CD8-positive, alpha-beta memory T cell (primary cell): ENCODE measurements at places on chromosomes 13 and 19. TPM values are rescaled to one million over a fixed set of nuclear protein-coding genes. Genes with fewer than 3 reads are reported as not detected.

- no peak overlapping the region for H3K27ac ChIP-seq
- no peaks in the 10 kb centered on the region for H3K4me1 ChIP-seq
- no peak for DNase-seq
- no peaks in the 10 kb centered on the region for H3K27me3 ChIP-seq
Measured at GRCh38 chr13:72890546-72890945, 108.6 kb downstream of the PIBF1 start.

DNA sequence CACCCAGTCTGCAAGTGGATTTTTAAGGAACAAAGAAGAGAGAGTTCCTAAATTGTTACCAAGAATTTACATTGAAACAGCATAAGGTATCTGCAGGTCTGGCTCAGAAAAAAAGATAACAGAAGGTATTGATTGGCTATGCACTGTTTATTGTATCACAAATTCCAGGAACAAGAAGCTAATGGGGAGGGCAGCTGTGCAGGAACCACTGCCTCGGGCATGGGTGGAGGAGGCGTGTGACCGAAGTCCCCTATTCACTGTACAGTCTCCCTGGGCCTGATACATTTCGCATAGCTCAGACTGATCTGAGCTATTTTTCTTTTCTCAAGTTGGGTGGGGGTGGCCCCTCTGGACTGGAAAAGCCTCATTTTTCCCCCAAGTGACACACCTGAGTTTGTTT, 11.7 kb downstream of the NECTIN2 start:
- H3K4me1 ChIP-seq, result no peaks in the 10 kb centered on the region
- no peaks in the 10 kb centered on the region for H3K27me3 ChIP-seq
- H3K36me3 ChIP-seq, result no peaks in the 10 kb centered on the region
- no peak overlapping the region for H3K4me3 ChIP-seq
- DNase-seq, result no peak
- H3K27ac ChIP-seq, result no peak overlapping the region

DNA sequence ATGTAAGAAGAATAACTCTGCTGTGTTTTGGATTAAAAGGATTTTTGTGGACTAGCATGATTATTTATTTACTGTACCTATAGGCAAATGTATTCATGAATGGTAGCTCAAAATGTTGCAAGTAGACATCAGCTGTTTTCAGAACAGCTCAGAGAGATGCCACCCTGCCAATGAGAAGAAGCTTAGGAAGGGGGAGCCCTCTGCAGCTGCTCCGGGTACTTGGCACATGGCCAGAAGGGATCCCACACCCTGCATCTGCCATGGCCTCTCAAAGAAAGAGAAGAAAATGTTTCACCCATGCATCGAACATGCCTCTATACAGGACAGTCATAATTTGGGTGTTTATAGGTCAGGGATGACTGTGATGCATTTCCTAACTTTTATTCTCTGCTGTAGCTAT, 30.5 kb upstream of the MBNL2 start:
- H3K4me3 ChIP-seq, result no peak overlapping the region
- H3K36me3 ChIP-seq, result no peaks in the 10 kb centered on the region
- no peak overlapping the region for H3K27ac ChIP-seq
- no peaks in the 10 kb centered on the region for H3K4me1 ChIP-seq
- H3K27me3 ChIP-seq, result no peaks in the 10 kb centered on the region

Gene SPTBN4
- total RNA-seq, result 0.49 TPM

Gene PEX11G
- total RNA-seq, result 0.95 TPM

DNA sequence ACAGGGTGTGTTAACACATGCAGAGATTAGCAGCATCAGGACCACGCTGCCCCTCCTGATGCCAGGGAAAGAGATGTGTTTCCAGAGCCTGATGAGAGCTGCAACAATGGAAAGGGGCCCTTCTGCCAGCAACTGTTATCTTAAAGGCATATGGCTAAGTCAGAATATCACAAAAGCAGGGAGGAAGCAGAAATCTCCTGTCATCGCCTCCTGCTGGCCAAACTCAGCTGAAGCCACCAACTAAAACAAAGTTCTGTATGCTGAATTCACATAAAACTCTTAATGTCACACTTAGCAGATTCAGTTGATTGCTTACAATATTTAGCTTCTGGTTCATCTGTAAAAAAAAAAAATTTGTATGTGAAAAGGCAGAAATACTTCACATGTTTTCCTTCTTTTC, 178.2 kb downstream of the GPC5 start:
- H3K4me3 ChIP-seq, result no peak overlapping the region
- H3K4me1 ChIP-seq, result no peaks in the 10 kb centered on the region
- H3K27ac ChIP-seq, result no peak overlapping the region
- no peaks in the 10 kb centered on the region for H3K36me3 ChIP-seq
- DNase-seq, result no peak

DNA sequence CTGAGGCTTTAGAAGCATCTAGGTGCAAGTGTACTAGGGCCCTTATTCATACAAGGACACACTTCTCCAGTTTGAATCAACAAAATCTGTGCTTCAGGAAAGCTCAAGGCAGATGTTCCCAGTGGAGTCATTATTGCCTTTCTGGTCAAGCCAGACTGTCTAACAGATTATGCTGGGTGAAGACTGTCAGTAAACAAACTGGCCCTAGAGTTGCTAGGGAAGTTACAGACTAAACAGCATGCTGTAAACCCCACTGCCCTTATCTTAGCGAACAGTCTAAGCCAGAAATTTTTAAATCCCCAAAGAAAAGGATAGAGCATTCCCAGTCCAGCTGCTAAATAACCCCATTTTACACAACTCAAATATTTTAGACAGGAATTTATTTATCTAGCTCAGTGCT, 1701.3 kb upstream of the PRR20A start:
- no peak for DNase-seq
- no peaks in the 10 kb centered on the region for H3K4me1 ChIP-seq
- H3K4me3 ChIP-seq, result no peak overlapping the region
- H3K27me3 ChIP-seq, result no peaks in the 10 kb centered on the region
- H3K27ac ChIP-seq, result no peak overlapping the region

- H3K4me3 ChIP-seq, result no peak overlapping the region
- H3K4me1 ChIP-seq, result peaks cover 7% of the 10 kb centered on the region
- no peak for DNase-seq
- no peaks in the 10 kb centered on the region for H3K36me3 ChIP-seq
Measured at GRCh38 chr13:39597838-39598237, 5.2 kb downstream of the LHFPL6 start.

Gene NMRK2
- total RNA-seq, result not detected

Gene TBC1D17
- 31.7 TPM for total RNA-seq

Gene MAP4K1
- total RNA-seq, result 162 TPM

- H3K27me3 ChIP-seq, result no peaks in the 10 kb centered on the region
- no peaks in the 10 kb centered on the region for H3K36me3 ChIP-seq
- H3K4me3 ChIP-seq, result no peak overlapping the region
- no peaks in the 10 kb centered on the region for H3K4me1 ChIP-seq
- H3K27ac ChIP-seq, result no peak overlapping the region
- no peak for DNase-seq
Measured at GRCh38 chr13:80196756-80197155, 144.2 kb downstream of the SPRY2 start.

- no peak overlapping the region for H3K4me3 ChIP-seq
- no peaks in the 10 kb centered on the region for H3K27me3 ChIP-seq
- no peak for DNase-seq
- no peak overlapping the region for H3K27ac ChIP-seq
- H3K4me1 ChIP-seq, result no peaks in the 10 kb centered on the region
Measured at GRCh38 chr13:103557878-103558277, 491.7 kb upstream of the SLC10A2 start.

GRCh38 chr13:25633093-25633492, 261.3 kb downstream of the ATP8A2 start:
- H3K27me3 ChIP-seq, result no peaks in the 10 kb centered on the region
- H3K4me3 ChIP-seq, result no peak overlapping the region
- H3K27ac ChIP-seq, result no peak overlapping the region
- no peaks in the 10 kb centered on the region for H3K36me3 ChIP-seq

Gene KLHL1
- not detected for total RNA-seq

GRCh38 chr13:28251466-28251865, 113.1 kb downstream of the PAN3 start:
- no peaks in the 10 kb centered on the region for H3K27me3 ChIP-seq
- H3K4me3 ChIP-seq, result no peak overlapping the region
- H3K27ac ChIP-seq, result no peak overlapping the region
- peaks cover 3% of the 10 kb centered on the region for H3K36me3 ChIP-seq

Gene NCAN
- 0.04 TPM for total RNA-seq

DNA sequence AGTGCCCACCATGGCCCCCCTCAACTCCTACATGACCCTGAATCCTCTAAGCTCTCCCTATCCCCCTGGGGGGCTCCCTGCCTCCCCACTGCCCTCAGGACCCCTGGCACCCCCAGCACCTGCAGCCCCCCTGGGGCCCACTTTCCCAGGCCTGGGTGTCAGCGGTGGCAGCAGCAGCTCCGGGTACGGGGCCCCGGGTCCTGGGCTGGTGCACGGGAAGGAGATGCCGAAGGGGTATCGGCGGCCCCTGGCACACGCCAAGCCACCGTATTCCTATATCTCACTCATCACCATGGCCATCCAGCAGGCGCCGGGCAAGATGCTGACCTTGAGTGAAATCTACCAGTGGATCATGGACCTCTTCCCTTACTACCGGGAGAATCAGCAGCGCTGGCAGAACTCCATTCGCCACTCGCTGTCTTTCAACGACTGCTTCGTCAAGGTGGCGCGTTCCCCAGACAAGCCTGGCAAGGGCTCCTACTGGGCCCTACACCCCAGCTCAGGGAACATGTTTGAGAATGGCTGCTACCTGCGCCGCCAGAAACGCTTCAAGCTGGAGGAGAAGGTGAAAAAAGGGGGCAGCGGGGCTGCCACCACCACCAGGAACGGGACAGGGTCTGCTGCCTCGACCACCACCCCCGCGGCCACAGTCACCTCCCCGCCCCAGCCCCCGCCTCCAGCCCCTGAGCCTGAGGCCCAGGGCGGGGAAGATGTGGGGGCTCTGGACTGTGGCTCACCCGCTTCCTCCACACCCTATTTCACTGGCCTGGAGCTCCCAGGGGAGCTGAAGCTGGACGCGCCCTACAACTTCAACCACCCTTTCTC, 8.2 kb downstream of the FOXA3 start:
- H3K27ac ChIP-seq, result no peak overlapping the region
- no peaks in the 10 kb centered on the region for H3K27me3 ChIP-seq
- H3K4me3 ChIP-seq, result no peak overlapping the region
- no peaks in the 10 kb centered on the region for H3K36me3 ChIP-seq
- DNase-seq, result no peak

Gene SLC1A6
- total RNA-seq, result not detected

GRCh38 chr19:3672993-3673392, 27.3 kb downstream of the PIP5K1C start:
- DNase-seq, result no peak
- no peaks in the 10 kb centered on the region for H3K27me3 ChIP-seq
- no peak overlapping the region for H3K27ac ChIP-seq
- H3K4me3 ChIP-seq, result no peak overlapping the region

GRCh38 chr13:66691149-66691548, 539.0 kb downstream of the PCDH9 start:
- no peak overlapping the region for H3K4me3 ChIP-seq
- no peaks in the 10 kb centered on the region for H3K36me3 ChIP-seq
- H3K27ac ChIP-seq, result no peak overlapping the region

Gene KCNRG
- total RNA-seq, result 0.22 TPM

- H3K27me3 ChIP-seq, result no peaks in the 10 kb centered on the region
- no peaks in the 10 kb centered on the region for H3K36me3 ChIP-seq
- no peaks in the 10 kb centered on the region for H3K4me1 ChIP-seq
- H3K4me3 ChIP-seq, result no peak overlapping the region
- DNase-seq, result no peak
Measured at GRCh38 chr13:113627136-113627535, 30.9 kb downstream of the ATP4B start.

DNA sequence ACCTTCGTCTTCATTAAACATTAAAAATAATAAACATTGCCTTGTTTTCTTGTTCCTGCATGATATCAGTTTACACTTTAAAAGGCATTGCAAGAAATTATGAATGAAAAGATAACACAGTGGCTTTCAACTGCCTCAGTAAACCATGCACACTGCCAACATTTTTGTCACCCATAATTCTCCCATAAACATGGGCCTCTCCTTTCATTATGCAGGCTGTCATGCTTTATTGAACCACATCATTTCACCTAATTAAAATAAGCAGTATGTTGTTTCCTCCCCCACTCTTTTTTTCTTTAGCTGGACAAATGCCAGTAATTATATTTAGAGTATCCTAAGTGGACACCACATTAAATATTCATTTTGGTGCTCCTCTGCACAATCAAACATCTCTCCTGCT, 1566.5 kb upstream of the SLC10A2 start:
- H3K4me3 ChIP-seq, result no peak overlapping the region
- no peak for DNase-seq
- no peaks in the 10 kb centered on the region for H3K36me3 ChIP-seq
- no peak overlapping the region for H3K27ac ChIP-seq

- no peaks in the 10 kb centered on the region for H3K4me1 ChIP-seq
- H3K36me3 ChIP-seq, result no peaks in the 10 kb centered on the region
- H3K27ac ChIP-seq, result no peak overlapping the region
- no peak for DNase-seq
- no peaks in the 10 kb centered on the region for H3K27me3 ChIP-seq
Measured at GRCh38 chr13:85383291-85383690, 415.9 kb downstream of the SLITRK6 start.

DNA sequence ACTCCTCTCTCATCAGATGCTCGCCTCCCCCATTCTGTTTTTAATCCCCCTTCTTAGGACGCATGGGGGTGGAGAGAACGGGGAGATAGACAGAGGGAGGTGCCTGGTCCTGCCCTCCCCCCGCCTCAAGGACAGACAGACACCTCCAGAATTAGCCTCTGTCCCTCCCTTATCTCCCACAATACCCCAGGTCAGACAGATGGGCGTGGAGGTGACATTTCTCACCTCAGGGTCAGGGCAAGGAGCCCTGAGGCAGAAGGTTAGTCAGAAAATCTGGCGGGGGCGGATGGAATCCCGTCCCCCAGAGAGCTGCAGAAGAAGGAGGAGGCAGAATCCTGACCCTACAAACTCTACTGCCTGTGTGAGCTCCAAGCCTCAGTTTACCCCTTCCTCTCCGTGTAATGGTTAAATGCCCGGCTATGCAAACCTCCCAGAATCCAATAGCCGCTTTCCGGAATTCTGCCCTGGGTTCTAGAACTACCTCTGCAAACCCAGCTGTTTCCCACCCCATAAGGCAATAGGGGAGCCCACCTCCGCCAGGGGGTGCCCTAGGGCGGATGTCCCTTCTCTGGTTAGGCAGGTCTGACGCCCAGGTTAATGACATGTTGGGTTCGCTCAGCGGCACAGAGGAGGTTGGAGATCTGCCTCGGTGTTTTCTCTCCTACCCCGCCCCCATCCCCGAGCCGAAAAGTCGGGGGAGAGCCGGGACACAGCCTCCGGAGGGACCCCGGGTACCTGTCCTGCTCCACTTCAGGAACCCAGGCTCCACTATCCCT, 900 bp downstream of the PPP1R13L start:
- H3K4me1 ChIP-seq, result peaks cover 26% of the 10 kb centered on the region
- peak overlapping the region; percentile 64 for H3K4me3 ChIP-seq
- H3K27me3 ChIP-seq, result peaks cover 26% of the 10 kb centered on the region

- no peaks in the 10 kb centered on the region for H3K36me3 ChIP-seq
- H3K4me1 ChIP-seq, result peaks cover 3% of the 10 kb centered on the region
- peaks cover 7% of the 10 kb centered on the region for H3K27me3 ChIP-seq
- no peak overlapping the region for H3K4me3 ChIP-seq
- no peak for DNase-seq
Measured at GRCh38 chr13:27411341-27411740, 13.1 kb upstream of the GTF3A start.

Gene NFKBIB
- total RNA-seq, result 116 TPM

Gene LYL1
- total RNA-seq, result 2.5 TPM

Gene ZNF791
- 23.6 TPM for total RNA-seq
